ENCODE measurements at places on chromosomes 5 and 9.

GRCh38 chr5:154367101-154367500 lies 78.7 kb upstream of the SAP30L start:
- DNase-seq, result no peak

- DNase-seq, result no peak
These were observed 251.9 kb downstream of the BNC2 start for GRCh38 chr9:16618524-16618923.

GRCh38 chr5:16995372-16995771 lies 59.3 kb upstream of the MYO10 start:
- DNase-seq, result no peak

- DNase-seq, result no peak
These were observed 31.5 kb downstream of the ZSWIM6 start for GRCh38 chr5:61363401-61364114.

- no peak for DNase-seq
These were observed 61.3 kb upstream of the SPIN1 start for GRCh38 chr9:88326936-88327335.

DNA sequence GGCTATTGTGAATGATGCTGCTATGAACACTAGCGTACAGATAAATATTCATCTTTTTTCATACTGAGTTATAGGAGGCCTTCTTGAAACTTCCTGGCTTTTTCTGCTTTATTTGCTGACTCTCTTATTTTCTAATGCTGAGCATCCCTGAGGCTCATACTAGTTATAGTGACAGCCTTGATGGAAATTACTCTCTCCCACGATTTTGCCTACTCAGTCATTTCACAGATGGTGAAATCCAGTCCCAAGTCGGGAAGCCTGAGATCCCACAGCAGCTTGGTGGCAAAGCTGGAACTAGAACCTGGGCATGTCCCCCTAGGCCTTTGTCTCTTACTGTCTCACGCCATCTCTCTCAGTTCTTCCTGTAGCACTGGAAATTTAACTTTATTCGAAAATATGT lies 22.4 kb downstream of the NANS start:
- DNase-seq, result no peak

- DNase-seq, result no peak
These were observed 104.1 kb upstream of the SPEF2 start for GRCh38 chr5:35513612-35514011.

DNA sequence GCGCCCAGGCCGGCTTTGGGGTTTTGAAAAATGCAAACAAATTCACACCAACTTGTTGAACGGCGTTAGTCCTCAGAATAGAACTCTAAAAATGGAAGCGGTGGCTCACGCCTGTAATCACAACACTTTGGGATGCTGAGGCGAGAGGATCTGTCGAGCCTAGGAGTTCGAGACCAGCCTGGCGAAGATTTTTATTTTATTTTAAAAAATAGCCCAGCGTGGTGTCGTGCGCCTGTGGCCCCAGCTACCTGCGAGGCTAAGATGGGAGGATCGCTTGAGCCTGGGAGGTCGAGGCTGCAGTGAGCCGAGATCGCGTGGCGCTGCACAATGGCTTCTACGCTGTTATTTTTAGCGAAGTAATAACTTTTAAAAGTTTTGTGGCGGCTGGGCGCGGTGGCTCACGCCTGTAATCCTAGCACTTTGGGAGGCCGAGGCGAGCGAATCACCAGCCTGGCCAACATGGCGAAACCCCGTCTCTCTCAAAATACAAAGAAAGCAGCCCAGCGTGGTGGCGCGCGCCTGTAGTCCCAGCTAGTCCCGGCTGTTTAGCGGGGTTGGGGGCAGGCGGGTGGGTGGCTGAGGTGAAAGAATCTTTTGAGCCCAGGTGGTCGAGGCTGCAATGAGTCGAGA lies 694 bp upstream of the PLIN2 start:
- DNase-seq, result peak; percentile 77

All from Right ventricle myocardium inferior (tissue), 1 donor.